ENCODE measurements at places on chromosomes 4 and X. TPM values are rescaled to one million over a fixed set of nuclear protein-coding genes. Genes with fewer than 3 reads are reported as not detected.

Gene CT45A2
- total RNA-seq = not detected

Gene GDPD2
- not detected for total RNA-seq

Gene HTRA3
- 12.2 TPM for total RNA-seq

Gene MAGEB1
- total RNA-seq = 63.7 TPM

Gene PI4K2B
- total RNA-seq = 18.9 TPM

Gene NAA11
- total RNA-seq = 17.2 TPM

Gene LUZP4
- 13.7 TPM for total RNA-seq

Gene IRF2
- 16.1 TPM for total RNA-seq

Gene TRIM2
- 10.7 TPM for total RNA-seq

Gene NIPAL1
- total RNA-seq = 0.79 TPM

Gene HPGDS
- total RNA-seq = 0.68 TPM

Gene NPNT
- total RNA-seq = 6.3 TPM

Gene PARM1
- total RNA-seq = 40.5 TPM

Gene GYG2
- 2.4 TPM for total RNA-seq

Gene SLC10A6
- 3.0 TPM for total RNA-seq

Gene CXCL3
- 0.68 TPM for total RNA-seq

Gene SUPT20HL2
- total RNA-seq = 17.0 TPM

Gene FSTL5
- 0.68 TPM for total RNA-seq

Gene TMPRSS11D
- 0.19 TPM for total RNA-seq

Gene HHIP
- 3.5 TPM for total RNA-seq

Gene SYP
- 3.4 TPM for total RNA-seq

Gene NEXMIF
- total RNA-seq = 1.3 TPM

Gene ADH4
- total RNA-seq = not detected

Gene COQ2
- 18.8 TPM for total RNA-seq

Gene BCORL1
- 32.3 TPM for total RNA-seq

Gene C4orf51
- total RNA-seq = 1.3 TPM

Gene NLRP2B
- not detected for total RNA-seq

Gene NMU
- total RNA-seq = 4.3 TPM

Gene PNMA6F
- total RNA-seq = 0.79 TPM

Data from testis (tissue), 5 donors.